ENCODE measurements at places on chromosomes 11 and 22. TPM values are rescaled to one million over a fixed set of nuclear protein-coding genes. Genes with fewer than 3 reads are reported as not detected.

The TMEM191C gene
- 0.66 TPM for total RNA-seq

The GGT5 gene
- total RNA-seq, result 5.1 TPM

The PMM1 gene
- total RNA-seq, result 29.6 TPM

The POU2AF3 gene
- total RNA-seq, result 1.8 TPM

The CHEK2 gene
- 9.6 TPM for total RNA-seq

The MS4A12 gene
- not detected for total RNA-seq

The OR4D9 gene
- not detected for total RNA-seq

The HIC2 gene
- total RNA-seq, result 2.6 TPM

The C1QTNF4 gene
- 0.09 TPM for total RNA-seq

Data from A549 treated with AZD2906 at 1 μM for 4 hours (cell line).